ENCODE measurements at places on chromosomes 16 and 17.
A peak's percentile ranks its signal among the peaks of the same experiment; 100 is the strongest.

DNA sequence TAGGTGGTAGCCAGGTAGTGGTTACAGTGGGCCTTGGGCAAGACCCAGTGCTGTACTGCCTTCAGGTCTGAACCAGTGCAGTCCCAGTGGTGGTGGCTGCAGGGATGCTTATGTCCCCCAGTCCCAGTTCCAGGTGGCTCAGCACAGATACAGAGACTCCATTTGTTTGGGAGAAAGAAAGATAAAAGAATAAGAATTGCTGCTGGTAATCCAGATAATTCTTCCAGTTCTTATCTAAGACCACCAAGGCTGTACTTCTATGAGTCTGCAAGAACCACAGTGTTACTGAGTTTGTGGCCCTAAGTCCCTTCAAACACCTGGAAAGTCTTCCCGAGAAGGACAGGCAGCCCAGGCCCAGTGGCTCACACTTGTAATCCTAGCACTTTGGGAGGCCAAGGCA is 33.9 kb upstream of the ATP2C2 start:
- no peak for DNase-seq

DNA sequence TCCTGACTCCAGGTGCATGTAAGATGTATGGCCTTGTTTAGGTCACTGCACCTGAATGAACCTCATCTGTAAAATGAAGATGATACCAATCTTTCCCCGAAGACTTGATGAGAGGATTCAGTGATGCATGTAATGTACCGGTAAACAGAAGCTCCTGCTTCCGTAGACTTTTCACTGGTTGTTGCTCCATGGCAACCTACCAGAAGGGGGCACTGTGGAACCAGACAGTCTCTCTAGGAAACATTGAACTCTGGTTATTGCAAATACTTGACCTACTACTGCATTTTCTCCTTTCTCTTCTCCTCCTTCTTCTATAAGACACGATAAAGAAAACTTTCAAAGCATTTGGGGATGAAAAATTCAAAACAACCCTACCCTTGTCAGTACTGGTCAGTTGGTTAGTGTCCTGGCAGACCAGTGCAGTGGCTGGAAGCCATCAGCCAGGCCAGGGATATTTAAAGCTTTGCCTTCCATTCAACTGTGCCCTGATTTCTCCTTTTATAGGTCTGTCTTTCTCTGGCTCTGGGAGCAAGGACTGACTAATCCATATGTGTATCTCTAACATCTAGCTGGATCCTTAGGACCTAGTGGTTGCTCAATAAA is 667.4 kb upstream of the SALL1 start:
- DNase-seq = no peak

GRCh38 chr17:36653856-36654255 is 52.5 kb downstream of the MRM1 start:
- DNase-seq = no peak

GRCh38 chr17:45385331-45385997 is 47.2 kb downstream of the ARHGAP27 start:
- DNase-seq = peak; percentile 90

DNA sequence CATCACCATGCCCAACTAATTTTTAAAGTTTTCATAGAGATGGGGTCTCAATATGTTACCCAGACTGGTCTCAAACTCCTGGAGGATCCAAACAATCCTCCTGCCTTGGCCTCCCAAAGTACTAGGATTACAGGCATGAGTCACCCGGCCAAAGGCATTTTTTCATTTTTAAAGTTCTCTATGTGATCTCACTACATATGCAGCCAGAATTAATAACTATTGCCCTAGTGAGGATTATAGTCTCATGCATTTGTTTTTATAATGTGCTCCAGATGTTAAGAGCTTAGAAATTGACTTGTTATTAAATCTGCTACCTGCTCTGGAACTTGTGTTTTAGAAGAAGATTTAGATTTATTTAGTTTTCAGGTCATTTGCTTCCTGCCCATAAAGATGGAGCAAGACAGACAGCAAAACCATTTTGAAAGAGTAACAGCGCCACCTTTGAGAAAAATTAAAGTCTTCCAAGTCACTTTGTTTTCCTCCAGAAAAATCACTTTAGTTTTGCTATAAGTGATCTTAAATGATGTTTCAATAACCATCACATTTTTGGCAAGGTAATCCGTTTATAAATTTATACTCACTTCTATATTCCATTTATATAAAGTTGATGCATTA is 79.5 kb downstream of the CA4 start:
- DNase-seq = no peak

DNA sequence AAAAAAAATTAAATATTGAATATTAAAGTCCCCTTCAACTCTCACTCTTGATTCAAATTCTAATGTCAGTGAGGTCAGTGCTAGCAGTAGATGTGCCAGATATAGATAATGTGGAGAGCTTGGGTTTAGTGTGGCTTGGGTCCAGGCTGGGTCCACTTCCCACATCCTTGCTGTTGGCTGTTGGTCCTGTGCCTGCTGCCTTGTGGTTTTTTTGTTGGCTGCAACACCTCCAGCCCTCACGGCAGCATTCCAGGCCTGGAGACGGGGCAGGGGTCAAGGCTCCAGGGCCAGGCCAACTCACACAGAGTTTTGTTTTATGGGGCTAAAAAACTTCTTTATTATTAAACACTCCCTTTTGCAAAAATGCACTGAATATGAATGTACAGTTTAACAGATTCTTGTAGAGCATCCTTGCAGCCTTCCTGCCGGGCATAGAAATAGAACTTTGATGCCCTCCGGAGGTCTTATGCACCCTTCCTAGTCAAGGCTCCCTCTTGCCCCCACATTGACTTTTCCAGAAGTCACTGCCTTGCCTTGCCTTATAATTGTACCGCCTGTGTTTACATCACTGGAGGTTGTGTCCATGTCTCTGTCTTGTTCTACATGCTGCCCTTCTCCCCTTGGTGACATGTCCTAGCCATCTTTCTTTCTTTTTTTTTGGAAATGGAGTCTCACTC is 25.5 kb upstream of the MYO15B start:
- DNase-seq = no peak

DNA sequence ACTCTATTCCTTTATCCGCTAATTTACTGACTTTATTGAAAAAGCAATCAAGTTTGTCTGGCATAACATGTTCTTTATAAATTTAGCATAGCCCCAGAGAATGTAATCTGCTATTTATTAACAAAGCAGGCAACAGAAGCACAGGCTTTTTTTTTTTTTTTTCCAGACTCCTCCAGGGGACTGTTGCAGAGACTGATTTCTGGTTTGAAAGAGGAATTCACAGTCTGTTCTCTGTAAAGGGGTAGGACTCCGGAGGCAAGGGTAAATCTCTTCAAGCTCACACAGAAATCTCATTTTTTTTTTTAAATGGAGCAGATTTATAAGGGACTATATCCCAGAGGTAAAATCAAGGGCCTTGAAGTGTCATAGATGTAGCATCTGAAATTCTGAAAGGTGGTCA is 1386.5 kb upstream of the CDH8 start:
- DNase-seq = no peak

DNA sequence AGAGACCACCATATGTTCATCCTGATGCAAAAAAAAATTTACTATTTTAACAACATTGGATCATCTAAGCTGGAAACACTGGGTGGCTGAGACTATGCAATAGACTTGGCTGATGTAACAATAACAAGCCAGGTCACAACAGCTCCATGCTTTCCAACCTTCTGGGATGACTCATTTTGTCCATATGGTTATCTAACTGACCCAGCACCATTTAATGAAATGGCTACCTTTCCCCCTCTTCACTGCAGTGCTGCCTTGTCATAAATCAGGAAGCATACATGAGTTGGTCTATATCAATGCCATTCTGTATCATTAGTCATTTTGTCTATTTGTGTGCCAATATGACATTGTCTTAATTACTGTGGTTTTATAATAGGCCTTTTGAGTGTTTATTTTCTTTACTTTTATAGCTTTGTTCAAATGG is 217.6 kb upstream of the KCNJ16 start:
- DNase-seq = no peak

DNA sequence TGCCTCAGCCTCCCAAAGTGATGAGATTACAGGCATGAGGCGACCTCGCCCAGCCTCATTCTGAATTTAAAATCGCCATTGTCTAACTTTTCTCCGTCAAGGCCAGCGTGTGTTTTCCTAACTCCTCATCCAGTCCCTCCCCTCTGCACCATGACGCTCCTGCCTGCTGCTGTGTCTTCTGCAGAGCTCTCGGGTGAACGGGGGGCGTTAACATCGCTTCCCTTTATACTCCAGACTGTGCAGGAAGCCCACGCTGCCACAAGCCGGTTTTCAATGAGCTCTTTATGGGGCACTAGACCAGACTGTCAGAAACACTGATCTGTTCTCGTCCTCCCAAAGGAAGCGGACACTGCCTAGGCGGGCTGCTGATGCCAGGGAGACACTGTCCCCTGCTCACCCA is 13.2 kb downstream of the AANAT start:
- DNase-seq = no peak

DNA sequence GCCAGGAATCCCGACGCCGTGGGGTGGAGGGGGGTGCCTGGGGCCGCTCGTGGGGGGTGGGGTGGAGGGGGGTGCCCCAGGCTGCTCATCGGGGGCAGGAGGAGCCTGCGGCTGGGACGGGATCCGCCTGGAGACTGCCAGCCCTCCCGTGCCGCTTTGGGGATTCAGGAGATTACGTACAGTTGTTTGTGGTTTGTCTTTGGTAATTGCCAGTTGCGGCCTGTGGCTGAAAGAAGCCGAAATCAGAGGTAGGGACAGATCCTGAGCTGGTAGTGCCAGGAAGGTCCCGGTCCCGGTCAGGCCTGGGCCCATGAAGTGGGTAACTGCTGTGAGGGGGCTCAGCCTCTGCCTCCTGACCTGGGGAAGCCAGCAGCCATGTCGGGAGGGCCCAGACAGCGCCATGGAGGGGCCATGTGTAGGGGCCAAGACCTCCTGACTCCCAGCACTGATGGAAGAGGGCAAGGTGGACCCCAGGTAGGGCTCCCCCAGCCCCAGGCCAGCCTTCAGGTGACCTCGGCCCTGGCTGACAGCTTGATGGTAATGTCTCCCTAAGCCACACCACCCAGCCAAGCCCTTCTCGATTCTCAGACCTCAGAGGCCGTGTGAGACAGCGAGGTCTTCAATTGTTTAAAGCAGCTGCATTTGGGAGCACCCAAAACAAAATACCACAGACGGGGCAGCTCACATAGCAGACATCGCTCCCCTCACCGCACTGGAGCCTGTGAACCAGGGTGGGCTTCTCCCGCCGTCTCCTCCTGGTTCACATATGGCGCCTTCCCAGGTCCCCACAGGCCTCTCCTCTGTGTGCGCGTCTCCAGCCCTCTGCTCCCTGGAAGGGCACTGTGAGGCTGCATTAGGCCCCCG is 34.9 kb upstream of the SSTR5 start:
- no peak for DNase-seq

GRCh38 chr17:78908426-78908825 is 5.4 kb upstream of the CEP295NL start:
- DNase-seq = no peak

GRCh38 chr16:24825696-24826095 is 20.1 kb upstream of the SLC5A11 start:
- DNase-seq = no peak

GRCh38 chr17:14301279-14302090 is 604 bp downstream of the HS3ST3B1 start:
- DNase-seq = no peak
